A673 (cell line): ENCODE measurements at places on chromosomes 11 and 22.

DNA sequence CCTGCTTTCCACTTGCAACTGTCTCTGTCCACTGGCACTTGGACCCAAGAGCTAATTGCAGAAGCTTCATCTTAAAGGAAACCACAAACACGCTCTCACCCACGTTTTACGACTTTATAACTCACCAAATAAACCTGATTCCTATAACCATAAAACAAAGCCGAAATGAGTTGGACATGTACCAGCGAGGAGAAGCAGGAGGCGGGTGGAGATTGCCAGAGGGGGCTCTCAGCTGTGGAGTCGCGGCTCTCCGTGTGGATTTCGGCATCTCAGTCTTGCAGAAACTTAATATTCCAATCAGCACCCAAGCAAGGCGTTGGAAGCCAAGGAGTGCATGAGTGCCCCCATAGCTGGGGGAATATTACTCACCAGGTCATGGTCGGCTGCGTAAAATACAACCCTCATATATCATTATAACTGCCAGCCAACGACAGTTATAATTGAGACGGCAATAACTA is 483.6 kb downstream of the MN1 start:
- DNase-seq: peak; percentile 40

- peak; percentile 45 for DNase-seq
Observed at GRCh38 chr11:29962243-29962642, 54.6 kb downstream of the KCNA4 start.

DNA sequence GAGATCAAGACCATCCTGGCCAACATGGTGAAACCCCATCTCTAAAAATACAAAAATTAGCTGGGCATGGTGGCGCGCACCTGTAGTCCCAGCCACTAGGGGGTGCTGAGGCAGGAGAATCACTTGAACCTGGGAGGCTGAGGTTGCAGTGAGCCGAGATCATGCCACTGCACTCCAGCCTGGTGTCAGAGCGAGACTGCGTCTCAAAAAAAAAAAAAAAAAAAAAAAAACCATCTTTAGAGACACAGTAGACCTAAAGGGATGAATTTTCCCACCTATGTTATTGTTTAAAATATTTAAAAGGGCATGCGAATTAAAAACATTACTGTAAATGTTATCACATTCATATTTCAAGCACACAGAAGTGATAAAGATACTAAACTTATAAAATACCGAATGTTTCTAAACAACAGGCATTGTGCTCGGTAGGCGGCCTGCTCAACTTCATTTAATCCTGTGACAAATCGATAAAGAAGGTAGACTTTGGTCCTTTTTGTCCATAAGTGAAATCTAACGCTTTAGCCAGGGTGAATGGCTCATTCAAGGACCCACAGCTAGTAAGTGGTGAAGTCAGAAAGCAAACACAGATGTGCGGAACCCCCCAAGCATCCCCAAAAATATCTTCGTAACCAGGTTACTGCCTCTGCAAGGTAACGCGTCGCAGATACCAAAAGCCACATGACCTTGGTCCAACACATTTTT is 16.1 kb downstream of the NCAPD3 start:
- peak; percentile 48 for DNase-seq

DNA sequence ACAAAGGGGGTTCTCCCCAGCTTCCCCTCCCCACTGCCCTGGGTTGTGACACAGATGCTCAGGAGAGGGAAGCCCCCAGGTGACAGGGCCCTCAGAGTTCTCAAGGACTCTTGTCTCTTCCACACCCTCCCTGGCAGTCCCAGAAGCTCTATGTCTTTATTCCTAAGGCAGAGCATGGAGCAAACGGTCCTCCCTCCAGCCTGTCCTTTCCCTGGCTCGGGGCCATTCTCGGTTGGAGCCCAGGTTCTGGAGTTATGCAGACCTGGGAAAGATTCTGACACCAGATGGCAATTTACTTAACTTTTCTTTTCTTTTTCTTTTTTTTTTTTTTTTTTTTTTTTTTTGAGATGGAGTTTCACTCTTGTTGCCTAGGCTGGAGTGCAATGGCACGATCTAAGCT is 186.6 kb downstream of the CEP164 start:
- DNase-seq: no peak

DNA sequence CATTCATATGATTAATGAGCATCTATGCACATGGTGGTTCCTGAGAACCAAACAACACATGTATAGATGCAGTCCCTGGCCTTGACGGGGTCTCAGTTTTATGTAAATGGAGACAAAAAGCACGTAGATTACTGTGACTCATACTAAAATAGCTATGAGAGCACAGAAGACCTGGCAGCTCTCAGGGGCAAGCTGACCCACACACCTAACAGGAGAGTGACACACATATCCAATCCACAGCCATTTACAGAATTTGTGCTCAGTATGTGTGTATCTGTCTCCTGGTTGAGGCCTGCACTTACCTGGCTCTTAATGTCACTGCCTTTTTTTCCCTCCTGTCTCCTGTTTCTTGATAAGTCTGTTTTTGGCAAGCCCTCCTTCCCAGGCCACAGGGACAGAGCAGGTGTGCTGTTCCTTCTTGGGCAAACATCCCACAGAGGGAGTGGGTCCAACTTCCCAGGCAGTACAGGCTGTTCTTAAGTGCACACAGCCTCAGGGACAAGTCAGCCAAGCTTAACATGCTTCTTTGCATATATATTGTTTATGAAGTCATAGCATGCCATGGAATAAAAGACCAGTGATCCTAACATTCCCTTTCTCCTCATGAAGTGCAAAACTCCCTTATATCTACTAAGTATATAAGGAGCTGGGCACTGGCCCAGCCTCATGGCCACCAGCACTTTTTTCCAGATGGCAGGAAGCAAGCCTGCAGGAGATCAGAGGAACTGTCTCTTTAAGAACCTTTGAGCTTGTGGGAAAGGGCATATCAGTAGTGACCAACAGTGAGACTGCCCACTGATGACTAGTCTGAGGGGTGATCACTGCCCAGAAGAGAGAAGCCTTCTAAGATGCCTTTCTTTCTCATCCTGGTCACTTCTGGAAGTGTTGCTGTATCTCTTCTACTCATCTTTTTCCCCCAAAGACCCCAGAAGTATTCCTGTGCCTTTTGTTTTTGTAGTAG is 124.7 kb upstream of the CCDC90B start:
- no peak for DNase-seq

DNA sequence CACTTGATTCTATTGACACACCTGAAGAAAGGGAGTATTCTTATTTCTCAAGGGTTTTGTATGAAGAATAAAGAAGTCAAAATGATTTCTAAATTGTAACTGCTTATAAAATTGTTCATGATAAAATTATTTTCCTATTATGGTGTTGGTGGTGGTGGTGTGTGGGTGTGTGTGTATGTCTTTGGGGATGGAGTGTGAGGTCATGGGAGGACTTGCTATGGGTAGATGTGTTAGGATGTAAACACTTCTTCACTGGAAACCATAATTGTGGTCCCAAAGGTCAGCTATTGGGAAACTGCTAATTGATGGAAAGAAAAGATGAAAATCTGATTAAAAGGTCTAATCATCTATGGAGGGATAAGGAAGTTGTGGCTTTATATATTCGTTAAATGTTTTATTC is 5.1 kb downstream of the TRIM22 start:
- DNase-seq: no peak

- DNase-seq: no peak
Observed at GRCh38 chr11:28461338-28461737, 353.1 kb downstream of the METTL15 start.

- no peak for DNase-seq
Observed at GRCh38 chr11:76955459-76956114, 78.6 kb upstream of the B3GNT6 start.

DNA sequence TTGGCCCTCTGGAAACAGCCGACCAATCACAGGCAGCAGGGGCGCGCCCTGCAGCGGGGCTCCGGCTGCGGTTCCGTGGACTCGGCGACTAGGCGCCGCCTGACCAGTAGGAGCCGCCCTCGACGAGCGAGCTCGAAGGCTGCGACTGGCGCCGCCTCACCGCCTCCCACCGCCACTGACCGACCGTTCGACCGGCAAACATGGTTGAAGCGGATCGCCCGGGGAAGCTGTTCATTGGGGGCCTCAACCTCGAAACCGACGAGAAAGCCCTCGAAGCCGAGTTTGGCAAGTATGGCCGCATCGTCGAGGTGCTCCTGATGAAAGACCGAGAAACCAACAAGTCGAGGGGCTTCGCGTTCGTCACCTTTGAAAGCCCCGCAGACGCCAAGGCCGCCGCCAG is at the start of gene RBMXL2:
Gene RBMXL2, plus strand, starts transcription at position 78 of the 400 bp plus-strand sequence. Its CDS starts 123 bp downstream, at position 201.
- DNase-seq: no peak

DNA sequence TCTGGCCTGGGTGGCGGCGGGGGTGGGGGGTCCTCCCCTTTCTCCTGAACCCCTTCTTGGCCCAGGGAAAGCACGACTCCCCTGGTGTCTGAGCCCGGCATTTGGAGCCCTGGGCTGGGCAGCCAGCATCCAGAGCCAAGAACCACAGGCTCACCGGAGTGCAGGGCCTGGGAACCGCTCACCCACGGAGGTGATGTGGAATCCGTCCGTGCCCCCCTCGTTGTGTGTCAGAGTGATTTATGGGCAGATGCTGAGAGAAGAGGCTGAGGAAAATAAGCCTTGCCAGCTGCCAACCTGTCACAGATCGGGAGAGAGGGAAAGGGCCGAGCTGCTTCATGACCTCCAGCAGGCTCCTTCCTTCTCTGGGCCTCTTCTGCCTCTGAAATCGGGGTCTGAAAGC is 33.7 kb downstream of the WNT11 start:
- no peak for DNase-seq

- DNase-seq: no peak
Observed at GRCh38 chr11:8344346-8344745, 80.7 kb upstream of the LMO1 start.

- no peak for DNase-seq
Observed at GRCh38 chr11:69936771-69937170, 117.6 kb upstream of the FGF3 start.

GRCh38 chr11:64225608-64226506 is at the start of the genes NUDT22 and TRPT1:
Gene NUDT22 (plus strand): TSS chr11:64226274. CDS start chr11:64226653, 379 bp downstream.
Gene TRPT1 (minus strand): TSS chr11:64226186. CDS start chr11:64225860, 326 bp downstream.
- DNase-seq: peak; percentile 96

GRCh38 chr11:66744485-66745355 is 15.7 kb upstream of the SPTBN2 start:
- peak; percentile 93 for DNase-seq

DNA sequence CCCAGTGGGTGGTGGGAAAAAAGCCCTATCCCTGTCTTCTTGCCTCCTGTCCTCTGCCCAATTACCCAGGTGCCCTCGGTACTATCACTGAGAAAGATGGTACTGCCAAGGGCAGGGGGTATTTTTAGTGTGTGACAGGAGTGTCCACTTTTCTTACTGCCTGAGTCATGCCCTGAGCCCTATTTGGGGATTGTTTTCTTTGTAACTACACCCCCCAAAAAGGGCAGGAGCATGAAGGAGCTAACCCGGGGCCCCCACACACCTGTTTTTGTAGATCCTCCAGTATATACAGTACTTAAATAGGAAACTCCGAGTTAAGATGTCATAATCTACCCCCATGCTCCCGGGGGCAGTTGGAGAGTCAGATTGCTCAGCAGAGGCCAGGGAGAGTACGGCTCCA is 3.8 kb downstream of the SMTNL1 start:
- no peak for DNase-seq

GRCh38 chr11:17012712-17013547 is 1.3 kb downstream of the PLEKHA7 start:
- DNase-seq: no peak

DNA sequence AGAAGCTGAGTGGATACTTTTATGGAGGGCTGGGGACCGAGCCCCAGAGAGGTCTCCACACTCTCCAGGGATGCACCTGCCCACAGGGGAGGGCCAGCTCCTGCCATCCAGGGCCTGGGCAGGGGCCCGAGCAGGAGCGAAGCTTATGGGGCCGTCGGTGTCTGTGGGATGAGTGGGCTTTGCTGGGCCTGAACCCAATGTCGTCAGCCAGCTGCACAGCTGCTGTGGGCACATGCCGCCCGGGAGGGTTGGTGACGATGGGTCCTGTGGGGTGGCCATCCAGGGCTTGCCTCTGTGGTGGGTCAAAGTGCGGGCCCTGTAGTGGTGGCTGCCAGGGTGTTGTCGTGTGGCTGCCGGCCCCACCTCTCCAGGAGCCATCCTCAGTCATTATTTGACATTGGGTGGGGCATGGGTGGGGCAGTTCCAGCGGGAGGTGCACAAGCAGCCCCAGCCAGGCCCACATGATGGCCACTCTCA is 447.1 kb downstream of the TBC1D22A start:
- DNase-seq: no peak

DNA sequence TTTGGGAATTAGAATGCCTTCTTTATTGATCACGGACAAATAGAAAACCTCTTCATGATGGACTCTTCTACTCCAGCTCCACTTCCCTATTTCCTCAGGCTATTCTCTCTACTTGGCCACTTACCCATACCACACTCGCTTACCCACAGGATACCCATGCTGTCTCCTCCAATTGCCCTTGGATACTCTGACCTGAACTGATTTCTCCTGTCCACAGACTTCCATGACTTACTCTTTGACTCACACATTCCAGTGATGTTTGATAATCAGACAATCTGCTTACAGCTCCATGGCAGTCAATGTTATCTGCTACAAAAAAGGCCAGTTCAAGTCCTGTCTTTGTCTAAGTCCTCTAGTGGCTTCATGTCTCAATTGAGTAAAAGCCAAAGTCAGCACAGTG is 292.0 kb upstream of the CTSC start:
- no peak for DNase-seq

DNA sequence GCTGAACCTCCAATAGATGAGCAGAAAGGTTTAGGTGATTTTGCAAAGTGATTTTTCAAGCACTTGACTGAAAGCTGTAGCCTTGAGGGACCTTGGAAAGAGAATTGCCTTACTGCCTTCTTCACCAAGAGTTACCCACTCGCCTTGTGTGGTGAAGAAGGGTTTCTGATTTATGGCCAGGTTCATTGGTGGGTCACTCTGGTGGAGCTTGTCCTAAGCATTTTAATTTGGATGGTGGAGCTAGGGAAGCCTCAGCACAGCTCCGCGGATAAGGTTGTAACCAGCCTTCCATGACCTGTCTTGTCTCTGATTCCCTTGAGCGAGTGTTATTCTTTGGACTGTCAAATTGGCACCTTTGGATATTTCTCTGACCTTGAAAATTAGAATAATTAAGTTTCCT is 226.4 kb downstream of the FAT3 start:
- no peak for DNase-seq

- peak; percentile 77 for DNase-seq
Observed at GRCh38 chr11:118939953-118940598, 14.3 kb upstream of the BCL9L start.

GRCh38 chr22:44943701-44944324 is 66.0 kb downstream of the PHF21B start:
- DNase-seq: no peak
